ENCODE measurements at places on chromosomes 7 and 10.

DNA sequence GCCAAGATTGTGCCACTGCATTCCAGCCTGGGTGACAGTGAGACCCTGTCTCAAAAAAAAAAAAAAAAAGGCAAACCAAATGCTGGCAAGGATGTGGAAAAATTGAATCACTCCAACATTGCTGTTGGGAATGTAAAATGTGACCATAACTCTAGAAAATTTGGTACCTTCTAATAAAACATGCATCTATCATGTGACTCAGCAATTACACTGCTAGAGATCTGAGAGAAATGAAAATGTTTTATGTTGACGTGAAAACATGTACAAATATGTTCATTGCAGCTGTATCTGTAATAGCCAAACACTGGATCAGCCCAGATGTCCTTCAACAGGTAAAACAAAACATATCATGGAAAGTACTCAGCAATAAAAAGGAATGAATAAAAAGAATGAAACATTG lies 30.8 kb upstream of the SAR1A start:
- no peak for DNase-seq

GRCh38 chr7:46713868-46714596 lies 793.0 kb upstream of the IGFBP3 start:
- DNase-seq: no peak

- no peak for DNase-seq
Observed at GRCh38 chr7:154960063-154960790, 42.7 kb downstream of the PAXIP1 start.

- DNase-seq: no peak
Observed at GRCh38 chr7:131109011-131109758, 218.5 kb upstream of the MKLN1 start.

DNA sequence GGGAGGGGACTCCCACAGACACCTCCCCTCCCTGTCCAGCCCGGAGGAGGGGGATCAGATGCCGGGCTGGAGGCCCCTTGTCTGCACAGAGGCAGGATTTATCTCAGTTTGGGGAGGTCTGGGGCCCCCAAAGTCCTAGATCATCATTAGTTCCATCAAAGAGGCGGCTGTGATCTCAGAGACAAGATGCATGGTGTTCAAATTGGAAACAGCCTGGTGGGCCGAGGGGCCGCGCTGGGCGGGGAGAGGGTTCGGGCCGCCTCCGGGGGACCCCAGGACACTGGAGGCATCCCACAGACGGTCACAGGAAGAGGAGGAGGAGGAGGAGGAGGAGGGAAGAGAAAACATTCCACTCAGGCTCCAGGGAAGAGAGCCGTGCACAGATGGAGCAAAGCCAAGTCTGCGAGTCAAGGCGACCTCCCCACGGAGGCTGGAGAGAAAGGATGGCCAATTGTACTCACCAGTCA lies 69.5 kb upstream of the CUX1 start:
- no peak for DNase-seq

GRCh38 chr10:25505466-25505865 lies 330.7 kb downstream of the GPR158 start:
- no peak for DNase-seq

DNA sequence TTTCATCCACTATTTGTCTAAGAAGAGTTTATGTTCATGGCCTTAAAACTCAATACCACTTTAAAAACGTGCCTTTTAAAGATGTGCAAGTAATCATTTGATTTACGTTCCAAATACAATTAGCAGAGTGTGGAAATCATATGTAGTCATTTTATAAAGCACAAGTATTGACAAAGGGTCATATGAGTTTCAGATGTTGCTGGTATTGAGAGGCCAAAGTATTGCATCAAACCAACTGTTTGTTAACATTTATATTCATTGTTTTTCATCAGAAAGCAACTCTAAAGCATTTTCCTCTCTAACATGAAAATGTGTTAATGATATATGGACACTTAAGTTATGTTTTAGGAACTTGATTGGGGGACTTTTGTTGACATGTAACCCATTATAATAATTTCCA lies 11.5 kb upstream of the TSGA13 start:
- DNase-seq: no peak

DNA sequence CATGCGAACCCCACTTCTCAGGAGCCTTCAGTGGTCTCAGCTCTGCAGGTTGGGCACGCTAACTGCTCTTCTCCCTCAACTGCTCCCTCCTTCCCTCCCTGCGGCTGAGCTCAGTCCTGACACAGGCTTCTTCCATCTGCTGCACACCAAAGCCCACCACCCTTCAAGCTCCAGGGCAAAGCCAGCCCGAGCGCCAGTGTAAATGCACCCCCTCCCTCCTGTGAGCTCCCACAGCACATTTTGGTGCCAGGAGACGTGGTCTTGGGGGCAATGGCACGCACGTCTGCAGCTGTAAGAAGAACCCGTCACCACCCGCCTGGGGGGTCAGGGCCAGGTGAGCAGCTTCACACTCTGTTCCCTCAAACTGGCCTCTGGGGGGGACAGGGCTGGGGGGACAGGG lies 15.9 kb downstream of the VIPR2 start:
- no peak for DNase-seq

GRCh38 chr10:17216217-17216900 lies 11.7 kb upstream of the VIM start:
- no peak for DNase-seq

DNA sequence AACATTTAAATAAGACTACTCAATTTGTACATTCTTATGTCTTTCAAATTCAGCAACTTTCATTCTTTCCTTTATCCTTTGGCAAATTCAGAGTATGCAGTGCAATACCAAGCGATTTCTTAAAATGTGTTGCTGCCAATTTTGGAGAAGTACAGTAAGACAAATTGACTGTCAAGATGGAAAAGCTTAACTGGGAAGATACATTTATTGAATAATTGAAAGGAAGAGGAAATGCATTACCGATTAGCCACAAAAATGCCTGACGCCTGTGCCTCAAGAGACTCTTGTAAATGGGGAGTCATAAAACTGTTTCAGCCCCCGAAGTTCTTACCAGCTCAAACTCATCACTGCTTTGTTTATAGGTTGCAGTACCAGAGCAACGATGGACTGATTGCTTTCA lies 373.3 kb upstream of the GALNT17 start:
- no peak for DNase-seq

- DNase-seq: no peak
Observed at GRCh38 chr7:108660465-108660864, 90.8 kb downstream of the DNAJB9 start.

DNA sequence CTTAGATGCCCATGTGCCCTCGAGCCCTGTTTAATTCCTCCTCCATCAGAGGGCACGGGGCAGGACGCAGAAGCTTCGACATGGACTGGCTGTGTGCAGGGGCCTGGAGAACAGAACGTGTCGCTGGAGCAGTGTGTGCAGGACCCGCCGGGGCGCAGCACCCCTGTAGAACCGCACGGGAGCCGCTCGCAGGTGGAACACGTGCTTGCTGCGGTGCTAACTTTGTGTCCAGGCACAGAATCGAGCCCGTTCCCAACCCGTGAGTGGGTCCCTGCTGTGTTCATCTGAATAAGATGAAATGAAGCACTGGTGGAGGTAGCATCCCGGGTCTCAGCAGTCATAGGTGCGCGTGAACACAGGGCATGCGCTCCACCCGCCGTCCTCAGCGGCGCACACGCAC lies 116.9 kb downstream of the WDR37 start:
- DNase-seq: no peak

DNA sequence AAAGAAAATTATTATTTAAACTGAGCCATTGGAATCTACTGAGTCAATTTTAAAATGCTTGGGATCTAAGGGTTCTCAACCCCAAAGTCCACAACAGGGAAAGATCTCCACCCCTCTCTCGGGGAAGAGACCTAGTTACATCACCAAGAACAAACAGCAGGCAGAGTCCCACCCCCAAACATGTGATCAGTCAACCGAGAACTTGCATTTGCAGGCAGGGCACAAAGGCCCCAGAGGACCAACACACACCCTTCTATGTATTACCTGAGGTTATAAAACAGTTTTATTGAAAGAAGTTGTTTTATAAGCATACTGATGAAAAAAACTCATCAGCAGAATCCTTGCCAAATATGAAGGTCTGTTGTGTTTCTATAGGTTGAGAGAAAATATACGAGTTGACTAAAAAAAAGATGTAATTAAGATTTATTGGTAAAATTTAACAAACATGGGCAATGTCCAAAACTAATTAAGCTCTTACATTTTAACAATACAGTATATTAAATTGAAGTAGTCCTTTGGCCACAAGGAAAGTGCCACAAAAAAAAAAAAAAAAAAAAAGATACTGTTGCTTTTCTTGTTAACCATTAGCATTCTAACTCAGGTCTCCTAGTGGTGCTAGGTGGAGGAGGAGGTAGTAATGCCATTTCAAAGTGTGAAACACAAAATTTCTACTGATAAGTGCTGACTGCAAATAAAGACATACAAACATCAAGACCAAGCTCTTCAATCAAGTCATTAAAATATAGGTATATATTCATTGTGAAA lies 975 bp upstream of the USP54 start:
- no peak for DNase-seq

DNA sequence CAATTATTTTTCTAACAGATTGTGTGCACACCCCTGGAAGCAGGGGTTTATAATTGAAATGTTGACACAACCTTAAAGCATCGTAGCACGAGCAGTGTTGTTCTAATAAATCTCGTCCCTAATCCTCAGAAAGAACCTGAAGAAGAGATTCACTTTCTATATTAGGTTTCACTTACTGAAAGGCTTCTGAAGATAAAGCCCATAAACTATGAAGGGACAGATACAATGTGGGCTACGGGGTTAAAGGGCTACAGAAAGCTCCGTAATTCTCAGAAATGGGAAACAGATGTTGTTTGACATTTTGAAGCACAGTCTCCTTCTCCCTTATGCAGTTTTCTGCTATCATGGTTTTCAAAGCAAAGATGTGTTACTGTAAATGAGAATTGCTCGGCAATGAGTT lies 479.6 kb downstream of the GATA3 start:
- DNase-seq: no peak

DNA sequence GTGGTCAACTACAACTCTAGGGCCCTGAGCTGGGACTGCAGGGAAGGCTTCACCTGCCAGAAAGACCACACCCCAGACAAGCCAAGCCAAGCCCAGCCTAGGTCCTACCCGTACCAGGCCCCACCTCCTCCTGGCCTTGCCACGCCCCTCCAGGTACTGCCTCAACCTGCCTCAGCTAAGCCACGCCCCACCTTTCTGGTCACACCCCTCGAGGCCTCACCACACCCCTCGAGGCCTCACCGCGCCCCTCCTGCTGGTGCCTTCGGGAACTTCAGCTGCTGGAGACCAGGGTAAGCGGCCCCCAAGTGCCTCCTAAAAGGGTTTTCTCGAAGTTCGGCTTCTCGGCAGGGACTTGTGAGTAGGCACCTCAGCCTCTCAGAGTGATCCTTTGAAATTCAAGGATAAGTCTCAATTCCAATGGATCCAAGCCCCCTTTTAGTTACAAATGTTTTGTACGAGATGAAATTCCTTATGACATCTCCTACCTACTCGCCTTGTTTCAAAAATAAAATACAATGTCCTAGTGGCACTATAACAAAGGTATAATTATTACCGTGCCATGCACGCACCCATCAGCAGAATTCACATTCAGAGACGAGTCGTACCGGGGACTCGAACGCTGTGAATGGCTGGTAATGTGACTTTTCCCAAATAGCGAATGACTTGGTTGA lies 171.2 kb downstream of the ARHGAP21 start:
- DNase-seq: no peak

- no peak for DNase-seq
Observed at GRCh38 chr7:22876986-22877729, 54.5 kb upstream of the TOMM7 start.

GRCh38 chr7:36978461-36978860 lies 254.2 kb upstream of the AOAH start:
- no peak for DNase-seq

GRCh38 chr7:107712025-107712424 lies 31.9 kb upstream of the CBLL1 start:
- DNase-seq: no peak

DNA sequence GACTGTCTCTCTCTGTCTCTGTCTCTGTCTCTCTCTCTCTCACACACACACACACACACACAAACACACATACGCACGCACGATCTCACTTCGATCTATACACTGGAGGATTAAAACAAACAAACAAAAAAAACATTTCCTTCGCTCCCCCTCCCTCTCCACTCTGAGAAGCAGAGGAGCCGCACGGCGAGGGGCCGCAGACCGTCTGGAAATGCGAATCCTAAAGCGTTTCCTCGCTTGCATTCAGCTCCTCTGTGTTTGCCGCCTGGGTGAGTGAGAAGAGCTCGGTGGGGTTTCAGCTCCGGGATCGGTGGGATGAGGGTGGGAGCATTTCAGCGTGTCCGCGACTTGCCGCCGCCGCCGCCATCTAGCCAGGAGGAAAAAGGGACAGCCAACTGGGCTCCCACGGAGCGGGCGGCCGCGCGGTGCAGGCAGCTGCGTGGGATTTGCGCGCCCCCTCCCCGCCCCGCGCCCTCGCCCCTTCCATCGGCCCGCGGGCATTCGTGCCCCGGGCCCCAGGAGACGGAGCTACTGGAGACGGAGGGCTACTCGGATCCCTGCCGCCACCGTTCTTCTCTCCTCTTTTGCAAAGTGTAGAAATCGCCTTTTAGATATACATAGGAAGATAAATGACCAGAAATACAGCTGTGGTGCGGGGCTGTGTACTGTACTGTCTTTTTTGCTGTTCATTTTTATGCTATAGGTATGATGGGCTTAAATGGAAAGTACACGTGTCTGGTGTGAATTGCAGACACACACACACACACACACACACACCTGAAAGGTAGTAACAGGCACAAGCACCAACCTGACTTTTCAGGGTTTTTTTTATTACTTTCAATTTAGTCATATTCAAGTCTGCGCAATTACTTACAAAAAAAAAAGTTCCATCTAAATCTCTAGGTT lies 581 bp downstream of the PTPRZ1 start:
- no peak for DNase-seq

GRCh38 chr7:142760071-142760642 lies 10.6 kb upstream of the PRSS2 start:
- no peak for DNase-seq

DNA sequence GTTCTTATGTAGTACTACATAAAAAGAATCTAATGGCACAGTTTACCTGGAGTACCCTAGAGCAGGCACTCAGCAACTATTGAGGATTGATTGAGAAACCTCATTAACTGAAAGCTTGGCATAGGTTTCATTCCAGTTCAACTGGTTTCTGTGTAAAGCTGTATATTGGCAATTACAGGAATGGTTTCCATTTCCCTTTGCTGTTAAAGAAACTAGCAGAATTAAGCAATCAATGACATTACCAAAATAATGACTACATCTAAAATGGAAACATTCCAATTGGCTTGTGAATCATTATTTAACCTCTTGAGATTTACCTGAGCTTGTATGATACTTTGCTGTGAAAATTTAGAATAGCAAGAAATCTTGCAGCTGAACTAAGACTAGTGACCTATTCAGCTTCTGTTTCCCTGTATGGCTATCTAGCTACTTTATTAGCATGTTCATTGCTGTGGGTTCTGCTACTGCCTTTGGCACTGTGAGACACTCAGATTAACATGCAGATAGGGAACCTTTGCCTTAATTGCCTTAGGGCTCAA lies 33.5 kb upstream of the CADPS2 start:
- DNase-seq: no peak

DNA sequence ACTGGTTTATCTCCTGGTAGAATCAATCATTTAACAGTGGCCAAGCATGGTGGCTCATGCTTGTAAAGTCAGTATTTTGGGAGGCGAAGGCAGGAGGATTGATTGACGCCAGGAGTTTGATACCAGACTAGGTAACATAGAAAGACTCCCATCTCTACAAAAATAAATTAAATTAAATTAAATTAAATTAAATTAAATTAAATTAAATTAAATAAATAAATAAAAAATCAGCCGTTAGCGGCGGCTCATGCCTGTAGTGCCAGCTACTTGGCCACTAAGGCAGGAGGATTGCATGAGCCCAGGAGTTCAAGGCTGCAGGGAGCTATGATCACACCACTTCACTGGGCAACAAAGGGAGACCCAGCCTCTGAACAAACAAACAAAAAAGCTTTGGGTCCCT lies 342.3 kb downstream of the LRRTM3 start:
- no peak for DNase-seq
